Daoy (cell line): ENCODE measurements at places on chromosomes 4 and X. TPM values are rescaled to one million over a fixed set of nuclear protein-coding genes. Genes with fewer than 3 reads are reported as not detected.

Gene MAGEA9B
- 0.11 TPM in 1 of 2 replicates, not detected in the other for total RNA-seq

Gene PLRG1
- 45.7 and 58.4 TPM in 2 replicates for total RNA-seq

Gene DNAAF6
- total RNA-seq, result not detected in 2 replicates

Gene ADAM29
- not detected in 2 replicates for total RNA-seq

Gene PDGFC
- total RNA-seq, result 34.0 and 53.0 TPM in 2 replicates

Gene ASIC5
- not detected in 2 replicates for total RNA-seq

Gene PLS3
- 111 and 115 TPM in 2 replicates for total RNA-seq

Gene COPS4
- 45.4 and 62.9 TPM in 2 replicates for total RNA-seq

Gene GAGE12E
- total RNA-seq, result not detected in 2 replicates

Gene ATP1B4
- total RNA-seq, result not detected in 2 replicates
